ENCODE measurements at places on chromosomes 5 and 9. TPM values are rescaled to one million over a fixed set of nuclear protein-coding genes. Genes with fewer than 3 reads are reported as not detected.
A peak's percentile ranks its signal among the peaks of the same experiment; 100 is the strongest.

Gene HSD17B4
- 136 TPM for total RNA-seq

DNA sequence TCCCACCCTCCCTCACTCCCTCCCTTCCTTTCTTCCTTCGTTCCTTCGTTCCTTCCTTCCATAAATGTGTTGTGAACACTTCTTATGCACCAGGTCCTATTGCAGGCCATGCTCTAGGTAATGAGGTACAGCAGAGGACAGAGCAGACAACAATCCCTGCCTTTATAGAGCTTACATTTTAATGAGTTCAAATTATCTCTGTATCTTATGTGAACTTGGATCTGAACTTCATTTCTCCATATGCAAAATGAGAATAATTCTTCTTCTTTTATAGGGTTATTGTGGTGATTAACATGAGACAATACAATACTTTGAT, 37.2 kb downstream of the SLC27A6 start:
- H3K27me3 ChIP-seq, result no peaks in the 10 kb centered on the region
- H3K36me3 ChIP-seq, result peaks cover 5% of the 10 kb centered on the region
- no peak overlapping the region for H3K4me3 ChIP-seq
- H3K27ac ChIP-seq, result peak overlapping the region; percentile 52
- DNase-seq, result no peak
- peaks cover 23% of the 10 kb centered on the region for H3K4me1 ChIP-seq

- no peaks in the 10 kb centered on the region for H3K27me3 ChIP-seq
- H3K4me3 ChIP-seq, result no peak overlapping the region
- H3K36me3 ChIP-seq, result peaks cover 45% of the 10 kb centered on the region
- H3K27ac ChIP-seq, result peak overlapping the region; percentile 62
- DNase-seq, result no peak
- H3K4me1 ChIP-seq, result peaks cover 22% of the 10 kb centered on the region
Measured at GRCh38 chr5:132363431-132364112, 5.9 kb upstream of the SLC22A5 start.

Gene RUSC2
- total RNA-seq, result 36.1 TPM

Gene FUT7
- not detected for total RNA-seq

GRCh38 chr5:76422742-76423141, 19.7 kb downstream of the IQGAP2 start:
- H3K27ac ChIP-seq, result peak overlapping the region; percentile 70
- no peaks in the 10 kb centered on the region for H3K36me3 ChIP-seq
- peaks cover 31% of the 10 kb centered on the region for H3K4me1 ChIP-seq
- no peak for DNase-seq
- H3K4me3 ChIP-seq, result no peak overlapping the region

GRCh38 chr9:83130541-83130940, 67.6 kb upstream of the RASEF start:
- peaks cover 41% of the 10 kb centered on the region for H3K27me3 ChIP-seq
- H3K4me1 ChIP-seq, result no peaks in the 10 kb centered on the region
- H3K4me3 ChIP-seq, result no peak overlapping the region
- H3K36me3 ChIP-seq, result peaks cover 2% of the 10 kb centered on the region

Gene GRAMD2B
- total RNA-seq, result 12.0 TPM

- no peak for DNase-seq
- H3K27me3 ChIP-seq, result peaks cover 19% of the 10 kb centered on the region
Measured at GRCh38 chr9:109510506-109510905, 12.4 kb upstream of the PTPN3 start.

GRCh38 chr5:532521-533242, 8.4 kb upstream of the SLC9A3 start:
- no peak for DNase-seq
- H3K27me3 ChIP-seq, result peaks cover 56% of the 10 kb centered on the region
- H3K4me1 ChIP-seq, result no peaks in the 10 kb centered on the region
- H3K36me3 ChIP-seq, result no peaks in the 10 kb centered on the region

GRCh38 chr9:115138151-115138550, 20.2 kb upstream of the TNC start:
- peaks cover 2% of the 10 kb centered on the region for H3K27me3 ChIP-seq
- DNase-seq, result no peak
- no peak overlapping the region for H3K4me3 ChIP-seq
- H3K36me3 ChIP-seq, result no peaks in the 10 kb centered on the region
- H3K27ac ChIP-seq, result no peak overlapping the region

DNA sequence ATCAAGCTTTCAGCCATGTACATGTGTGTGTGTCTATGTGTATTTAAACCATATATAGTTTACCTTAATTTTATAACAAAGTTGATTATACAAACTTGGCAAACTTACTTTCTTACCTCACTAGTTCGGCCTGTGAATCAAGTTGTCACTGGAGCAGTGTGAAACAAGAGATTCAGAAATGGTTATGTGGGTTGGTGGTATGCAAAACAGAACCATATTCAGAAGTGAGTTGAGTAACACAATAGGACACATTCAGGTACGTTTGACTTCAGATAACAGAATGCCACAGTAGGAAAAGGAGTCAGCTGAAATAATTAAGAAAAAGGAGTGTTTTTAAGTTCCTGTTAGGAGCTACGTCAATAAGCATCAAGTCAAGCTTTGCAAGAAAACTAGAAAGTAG, 21.5 kb downstream of the XPA start:
- H3K27ac ChIP-seq, result peak overlapping the region; percentile 27
- peaks cover 26% of the 10 kb centered on the region for H3K36me3 ChIP-seq
- H3K4me1 ChIP-seq, result no peaks in the 10 kb centered on the region

DNA sequence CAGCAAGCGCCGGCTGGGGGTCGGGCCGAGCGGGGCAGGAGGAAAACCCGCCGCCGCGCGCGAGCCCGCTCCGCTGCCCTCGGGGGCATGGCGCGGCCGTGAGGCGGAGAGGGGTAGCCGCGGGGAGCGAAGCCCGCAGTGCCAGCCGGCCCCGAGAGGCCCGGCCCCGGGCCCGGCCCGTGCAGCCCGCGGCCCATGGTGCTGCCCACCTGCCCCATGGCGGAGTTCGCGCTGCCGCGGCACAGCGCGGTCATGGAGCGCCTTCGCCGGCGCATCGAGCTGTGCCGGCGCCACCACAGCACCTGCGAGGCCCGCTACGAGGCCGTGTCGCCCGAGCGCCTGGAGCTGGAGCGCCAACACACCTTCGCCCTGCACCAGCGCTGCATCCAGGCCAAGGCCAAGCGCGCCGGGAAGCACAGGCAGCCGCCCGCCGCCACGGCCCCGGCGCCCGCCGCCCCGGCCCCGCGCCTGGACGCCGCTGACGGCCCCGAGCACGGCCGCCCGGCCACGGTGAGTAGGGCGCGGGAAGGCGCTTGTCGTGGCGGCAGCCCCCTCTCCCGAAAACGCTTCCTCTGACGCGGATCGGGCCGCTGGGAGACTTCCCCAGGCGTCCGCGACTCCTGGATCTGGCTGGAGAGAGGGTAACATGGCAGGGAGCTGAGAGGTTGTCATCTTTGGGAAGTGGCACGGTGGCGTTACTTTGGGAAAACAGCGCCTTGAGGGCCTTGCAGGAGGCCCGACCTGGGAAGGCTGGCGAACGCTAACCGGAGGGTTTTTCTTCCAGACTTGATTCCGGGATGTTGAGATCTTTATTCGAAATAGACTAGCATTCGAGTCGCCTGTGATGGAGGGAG, 523 bp downstream of the MAML1 start:
- H3K27me3 ChIP-seq, result no peaks in the 10 kb centered on the region
- DNase-seq, result peak; percentile 67
- peaks cover 20% of the 10 kb centered on the region for H3K36me3 ChIP-seq
- H3K4me1 ChIP-seq, result peaks cover 35% of the 10 kb centered on the region

DNA sequence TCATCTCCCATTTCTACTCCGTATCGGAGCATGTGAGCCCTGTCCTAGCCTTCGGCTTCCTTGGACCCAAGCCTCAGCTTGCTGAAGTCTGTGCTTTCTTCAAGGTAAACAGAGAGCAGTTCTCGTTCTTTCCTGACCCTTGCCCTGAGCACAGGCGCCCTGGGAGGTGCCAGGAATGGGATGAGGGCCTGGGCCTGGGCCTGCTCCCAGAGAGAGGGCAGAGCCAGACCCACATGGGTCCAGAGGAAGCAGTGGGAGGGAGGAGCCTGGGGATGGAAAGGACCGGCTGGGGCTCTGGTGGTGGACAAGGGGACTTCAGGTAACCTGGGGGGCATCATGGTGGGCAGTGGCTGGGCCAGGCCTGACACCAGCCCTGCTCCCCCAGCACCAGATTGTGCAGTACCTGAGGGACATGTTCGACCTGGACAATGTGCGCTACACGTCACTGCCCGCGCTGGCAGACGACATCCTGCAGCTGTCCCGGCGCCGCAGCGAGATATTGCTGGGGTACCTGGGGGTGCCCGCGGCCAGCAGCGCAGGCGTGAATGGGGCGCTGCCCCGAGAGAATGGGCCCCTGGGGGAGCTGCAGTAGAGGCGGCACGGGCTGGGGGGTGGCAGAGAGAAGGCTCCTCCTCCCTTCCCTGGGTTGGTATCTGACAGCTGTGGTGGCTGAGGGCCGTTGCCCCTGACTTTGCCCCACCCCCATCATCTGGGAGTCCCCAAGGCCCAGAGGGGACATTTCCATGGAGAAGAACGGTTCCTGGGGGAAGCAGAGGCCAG, 10.9 kb upstream of the DOLPP1 start:
- H3K36me3 ChIP-seq, result peaks cover 11% of the 10 kb centered on the region
- H3K27me3 ChIP-seq, result no peaks in the 10 kb centered on the region
- no peak overlapping the region for H3K27ac ChIP-seq

Gene TRIM41
- 27.9 TPM for total RNA-seq

GRCh38 chr5:170787216-170787615, 3.7 kb downstream of the GABRP start:
- no peak for DNase-seq
- peaks cover under 1% of the 10 kb centered on the region for H3K36me3 ChIP-seq
- peak overlapping the region; percentile 31 for H3K4me3 ChIP-seq
- H3K27ac ChIP-seq, result peak overlapping the region; percentile 79

Gene PHYHD1
- 22.2 TPM for total RNA-seq

- peaks cover 2% of the 10 kb centered on the region for H3K4me1 ChIP-seq
- H3K27ac ChIP-seq, result no peak overlapping the region
- DNase-seq, result no peak
- H3K27me3 ChIP-seq, result peaks cover 55% of the 10 kb centered on the region
Measured at GRCh38 chr9:131274674-131275331, 1.5 kb downstream of the FAM78A start.

GRCh38 chr5:172763120-172763464, 7.9 kb downstream of the DUSP1 start:
- no peak for DNase-seq
- peaks cover 2% of the 10 kb centered on the region for H3K27me3 ChIP-seq
- H3K27ac ChIP-seq, result no peak overlapping the region

GRCh38 chr5:147208134-147208533, 26.7 kb upstream of the STK32A start:
- H3K4me3 ChIP-seq, result no peak overlapping the region
- no peak for DNase-seq
- no peak overlapping the region for H3K27ac ChIP-seq
- no peaks in the 10 kb centered on the region for H3K36me3 ChIP-seq
- no peaks in the 10 kb centered on the region for H3K27me3 ChIP-seq

Gene FBXW11
- total RNA-seq, result 62.1 TPM

DNA sequence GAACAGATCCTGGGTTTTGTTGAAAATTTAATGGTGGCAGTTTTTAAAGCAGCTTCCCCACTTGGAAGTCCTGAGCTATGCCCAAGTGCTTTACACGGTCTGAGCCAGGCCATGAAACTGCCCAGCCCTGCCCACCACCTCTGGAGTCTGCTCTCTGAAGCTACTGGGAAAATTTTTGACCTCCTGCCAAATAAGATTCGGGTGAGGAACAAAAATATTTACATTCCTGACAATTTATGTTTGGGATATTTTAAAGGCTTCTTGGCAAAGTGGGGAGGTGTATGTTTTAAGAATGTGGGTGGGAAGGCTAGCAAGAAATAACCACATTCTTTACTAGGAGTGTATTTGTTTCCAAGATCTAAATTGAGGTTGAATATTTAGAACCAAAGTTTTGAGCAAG, 50.0 kb downstream of the HACD4 start:
- H3K4me1 ChIP-seq, result peaks cover 22% of the 10 kb centered on the region
- no peaks in the 10 kb centered on the region for H3K27me3 ChIP-seq
- no peak overlapping the region for H3K4me3 ChIP-seq
- DNase-seq, result peak; percentile 41
- peak overlapping the region; percentile 89 for H3K27ac ChIP-seq

DNA sequence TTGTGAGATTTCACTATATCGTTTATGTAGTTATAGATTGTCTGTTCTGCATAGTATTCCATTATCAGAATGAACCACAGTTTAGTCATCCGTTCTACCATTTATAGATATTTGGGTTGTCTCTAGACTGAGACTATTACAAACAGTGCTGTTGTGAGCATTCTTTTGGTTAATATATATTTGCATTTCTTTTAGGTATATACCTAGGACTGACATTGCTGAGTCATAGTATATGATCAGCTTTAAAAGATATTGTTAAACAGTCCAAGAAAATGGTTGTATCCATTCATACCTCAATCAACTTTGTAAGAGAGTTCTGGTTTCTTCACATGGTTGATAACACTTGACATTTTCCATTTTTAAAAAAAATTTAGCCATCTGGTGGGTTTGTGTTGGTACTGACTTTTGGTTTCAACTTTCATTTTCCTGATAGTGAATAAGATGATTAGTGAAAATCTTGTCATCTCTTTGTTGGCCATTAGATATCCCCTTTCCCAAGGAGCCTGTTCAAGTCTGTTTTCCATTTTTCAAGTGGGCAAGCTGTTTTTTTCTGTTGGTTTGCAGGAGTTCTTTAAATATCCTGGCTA, 22.9 kb upstream of the ADAM19 start:
- no peak overlapping the region for H3K4me3 ChIP-seq
- H3K27me3 ChIP-seq, result no peaks in the 10 kb centered on the region
- no peak overlapping the region for H3K27ac ChIP-seq
- no peaks in the 10 kb centered on the region for H3K36me3 ChIP-seq
- DNase-seq, result no peak
- H3K4me1 ChIP-seq, result peaks cover 4% of the 10 kb centered on the region

GRCh38 chr9:8337834-8338766, 538.5 kb upstream of the DMAC1 start:
- no peak overlapping the region for H3K27ac ChIP-seq
- no peaks in the 10 kb centered on the region for H3K27me3 ChIP-seq
- H3K4me1 ChIP-seq, result peaks cover 4% of the 10 kb centered on the region
- H3K4me3 ChIP-seq, result no peak overlapping the region

Gene COQ4
- total RNA-seq, result 55.4 TPM

GRCh38 chr5:43482490-43483297, 971 bp downstream of the TMEM267 start:
- H3K27ac ChIP-seq, result peak overlapping the region; percentile 100
- no peak for DNase-seq
- H3K36me3 ChIP-seq, result peaks cover 1% of the 10 kb centered on the region
- H3K27me3 ChIP-seq, result no peaks in the 10 kb centered on the region
- H3K4me1 ChIP-seq, result peaks cover 17% of the 10 kb centered on the region

- peaks cover 56% of the 10 kb centered on the region for H3K27me3 ChIP-seq
- H3K4me3 ChIP-seq, result no peak overlapping the region
- no peaks in the 10 kb centered on the region for H3K36me3 ChIP-seq
- H3K4me1 ChIP-seq, result peaks cover 6% of the 10 kb centered on the region
- no peak for DNase-seq
- H3K27ac ChIP-seq, result no peak overlapping the region
Measured at GRCh38 chr5:137260820-137261695, 238.1 kb downstream of the SPOCK1 start.

- DNase-seq, result no peak
- H3K4me3 ChIP-seq, result no peak overlapping the region
- H3K27ac ChIP-seq, result peak overlapping the region; percentile 2
- peaks cover 20% of the 10 kb centered on the region for H3K4me1 ChIP-seq
Measured at GRCh38 chr9:83701769-83702168, 6.0 kb downstream of the UBQLN1 start.

Gene SVEP1
- 45.2 TPM for total RNA-seq

GRCh38 chr9:133887540-133888047, 104.5 kb downstream of the VAV2 start:
- no peaks in the 10 kb centered on the region for H3K27me3 ChIP-seq
- no peak overlapping the region for H3K4me3 ChIP-seq
- H3K27ac ChIP-seq, result peak overlapping the region; percentile 87

Gene FBP1
- total RNA-seq, result 5.9 TPM

- H3K36me3 ChIP-seq, result no peaks in the 10 kb centered on the region
- H3K27ac ChIP-seq, result no peak overlapping the region
- peaks cover 30% of the 10 kb centered on the region for H3K4me1 ChIP-seq
- no peaks in the 10 kb centered on the region for H3K27me3 ChIP-seq
- no peak overlapping the region for H3K4me3 ChIP-seq
- no peak for DNase-seq
Measured at GRCh38 chr9:131707733-131708157, 32.1 kb downstream of the RAPGEF1 start.

Gene KIF20A
- 27.0 TPM for total RNA-seq

Data from mesothelial cell of epicardium (in vitro differentiated cells).